ENCODE measurements at places on chromosomes 12 and 14.

- DNase-seq = no peak
These were observed 1290.4 kb upstream of the TMEM132C start for GRCh38 chr12:126976579-126976978.

GRCh38 chr14:34502545-34503225, 36.8 kb downstream of the EAPP start:
- no peak for DNase-seq

DNA sequence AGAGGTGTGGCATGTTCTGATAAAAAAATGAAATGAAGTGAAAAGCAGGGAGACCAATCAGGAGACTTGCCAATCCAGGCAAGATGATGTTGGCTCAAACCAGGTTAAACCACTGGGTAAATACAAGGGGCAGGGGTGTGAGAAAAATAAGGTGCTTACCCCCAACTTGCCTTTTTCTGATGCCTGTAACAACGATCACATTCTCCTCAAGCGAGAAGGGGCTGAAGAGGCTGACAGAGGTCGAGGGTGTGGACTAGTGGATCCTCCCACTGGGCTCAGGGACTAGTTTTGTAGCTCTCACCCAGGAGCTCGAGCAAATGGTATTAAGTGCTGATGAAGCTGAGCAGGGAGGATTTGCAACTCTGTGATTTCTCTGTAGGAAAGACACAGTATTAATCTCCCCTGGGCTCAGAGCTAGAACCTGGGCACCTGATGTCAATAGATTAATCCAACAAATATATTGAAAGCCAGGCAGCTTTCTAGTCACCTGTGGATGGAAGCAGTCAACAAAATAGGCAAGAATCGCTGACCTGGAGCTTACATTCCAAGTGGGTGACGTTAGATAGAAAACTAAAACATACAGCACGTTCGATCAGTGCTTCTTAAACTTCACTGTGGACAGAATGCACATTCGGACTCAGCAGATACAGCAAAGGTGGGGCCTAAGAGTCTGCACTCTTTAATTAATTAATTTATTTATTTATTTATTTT, 15.2 kb upstream of the EAPP start:
- DNase-seq = no peak

GRCh38 chr12:2925322-2925995, 33.7 kb upstream of the TEAD4 start:
- no peak for DNase-seq
